ENCODE measurements at places on chromosomes 5 and 9.

GRCh38 chr5:179287631-179288030 lies 57.6 kb downstream of the ADAMTS2 start:
- DNase-seq, result no peak

DNA sequence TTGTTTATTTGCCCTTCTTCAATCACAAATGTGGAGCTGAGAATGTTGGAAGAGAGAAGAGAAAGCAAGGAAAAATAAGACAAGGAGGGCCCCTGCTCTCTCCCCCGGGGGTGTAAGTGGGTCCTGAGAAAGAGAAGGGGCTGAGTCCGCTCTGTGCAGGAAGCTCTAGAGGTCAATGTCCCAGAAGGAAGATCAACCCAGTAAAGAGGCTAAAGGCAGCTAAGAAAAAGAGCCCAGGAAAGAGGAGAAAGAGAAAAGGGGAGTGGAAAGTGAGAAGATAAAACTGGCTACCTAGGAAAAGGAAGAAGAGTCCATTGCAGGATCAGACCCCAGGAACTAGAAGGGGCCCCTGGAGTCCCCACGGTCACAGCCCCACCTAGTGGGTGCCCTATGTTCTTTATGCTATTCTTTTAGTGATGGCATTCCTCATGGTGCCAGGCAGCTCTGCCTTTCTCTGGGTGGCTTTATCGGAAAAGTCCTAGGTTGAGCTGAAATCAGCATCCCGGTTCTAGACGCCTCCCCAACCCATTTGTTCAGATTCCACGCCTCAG lies 583.4 kb downstream of the ACTL7B start:
- no peak for DNase-seq

DNA sequence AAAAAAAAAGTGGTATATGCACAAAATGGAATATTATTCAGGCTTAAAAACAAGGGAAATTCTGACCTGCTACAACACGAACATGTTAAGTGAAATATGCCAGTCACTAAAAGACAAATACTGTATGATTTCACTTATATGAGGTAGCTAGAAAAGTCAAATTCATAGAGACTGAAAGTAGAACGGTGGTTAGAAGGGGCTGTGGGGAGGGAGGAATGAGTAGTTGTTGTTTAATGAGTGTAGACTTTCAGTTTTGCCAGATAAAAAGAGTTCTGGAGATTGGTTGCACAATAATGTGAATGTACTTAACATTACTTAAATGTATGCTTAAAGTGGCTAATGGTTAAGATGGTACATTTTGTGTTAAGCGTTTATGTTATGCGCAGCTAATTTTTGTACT lies 79.5 kb upstream of the IL12B start:
- no peak for DNase-seq

- no peak for DNase-seq
Measured at GRCh38 chr5:94830520-94830919, 212.1 kb downstream of the SLF1 start.

DNA sequence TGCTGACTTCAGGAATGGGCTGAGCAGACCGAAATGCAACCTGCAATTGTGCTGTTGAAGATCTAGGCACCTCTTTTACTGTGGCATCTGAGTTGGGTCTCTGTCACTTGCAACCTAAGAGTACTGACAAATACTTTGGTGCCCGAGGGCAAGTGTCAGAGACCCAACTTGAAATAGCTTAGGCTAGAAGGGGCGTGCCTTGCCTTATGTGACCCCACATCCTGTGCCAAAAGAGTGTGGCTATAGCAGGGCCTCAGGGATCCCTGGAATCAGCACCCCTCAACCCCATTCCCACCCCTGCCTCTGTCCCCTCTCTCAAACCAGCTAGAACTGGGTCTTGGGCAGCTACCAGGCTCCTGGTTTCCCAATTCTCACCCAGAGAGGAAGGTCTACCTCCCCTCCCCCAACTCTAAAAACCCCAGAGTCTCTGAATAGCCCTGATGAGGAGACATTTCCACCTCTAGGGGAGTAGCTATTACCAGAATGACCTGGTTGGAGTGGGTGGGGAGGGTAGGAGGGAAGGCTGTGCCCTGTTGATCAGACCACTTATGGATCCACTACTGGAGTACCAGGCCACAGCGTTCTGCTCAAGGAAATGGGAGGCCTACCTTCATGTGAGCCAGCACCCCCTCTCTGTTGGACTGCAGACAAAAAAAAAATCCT lies 17.5 kb downstream of the RAI14 start:
- DNase-seq, result no peak

GRCh38 chr5:1948111-1948510 lies 65.4 kb upstream of the IRX4 start:
- no peak for DNase-seq

GRCh38 chr5:110956280-110956912 lies 115.1 kb upstream of the TSLP start:
- no peak for DNase-seq
